NCI-H1417 treated with DMSO at 0.1 percent for 48 hours (cell line): ENCODE measurements at places on chromosomes 16 and 17.

DNA sequence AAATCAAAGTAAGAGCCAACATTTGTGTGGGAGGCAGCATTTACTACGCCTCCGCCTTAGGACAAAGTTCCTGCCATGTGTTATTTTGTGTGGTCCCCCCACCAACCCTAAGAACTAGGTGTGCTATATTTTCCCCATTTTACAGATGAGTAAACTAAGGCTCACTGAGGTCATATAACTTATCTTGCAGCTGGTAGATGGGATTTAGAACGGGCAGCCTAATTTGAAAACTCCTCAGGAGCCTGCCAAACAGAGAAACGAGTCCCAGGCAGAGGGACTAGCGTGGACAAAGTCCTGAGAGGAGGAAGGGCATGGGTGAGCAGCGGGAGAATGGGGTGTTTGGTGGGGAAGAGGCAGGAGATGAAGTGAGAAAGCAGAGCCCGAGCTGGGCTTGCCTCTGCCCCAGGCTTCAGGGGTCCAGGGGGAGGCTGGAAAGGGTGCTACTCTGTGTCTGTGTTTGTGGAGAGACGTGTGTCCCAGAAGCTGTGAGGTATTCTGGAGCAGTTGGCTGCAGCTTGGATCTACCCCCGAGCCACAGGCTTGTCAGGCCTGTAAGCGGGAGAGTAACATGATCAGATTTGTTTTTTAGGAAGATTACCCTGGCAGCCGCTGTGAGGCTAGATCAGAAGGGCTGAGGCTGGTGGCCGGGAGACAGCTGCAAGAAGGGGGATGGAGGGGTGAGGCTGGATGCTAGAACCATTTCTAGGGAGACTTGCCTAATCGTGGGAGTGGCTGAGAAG lies 5.0 kb downstream of the MLLT6 start:
- DNase-seq: no peak

DNA sequence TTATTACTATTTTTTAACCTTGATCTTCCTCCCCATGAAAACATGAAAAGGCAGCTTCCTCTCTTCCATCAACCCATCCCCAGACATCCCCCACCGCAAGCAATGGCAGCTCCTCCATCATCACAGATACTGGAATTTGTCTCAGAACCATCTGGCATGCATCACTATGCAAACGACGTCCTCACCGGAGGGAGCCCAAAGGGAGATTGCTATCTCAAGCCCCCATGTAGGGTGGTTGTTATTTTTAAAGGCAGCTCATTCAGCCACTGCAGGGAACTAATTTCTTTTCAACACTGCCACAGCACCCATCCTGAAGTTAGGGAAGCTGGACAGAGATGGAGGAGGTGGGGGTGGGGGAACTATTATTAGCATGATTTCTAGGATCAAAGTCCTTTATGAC lies 222.5 kb downstream of the FOXL1 start:
- no peak for DNase-seq

DNA sequence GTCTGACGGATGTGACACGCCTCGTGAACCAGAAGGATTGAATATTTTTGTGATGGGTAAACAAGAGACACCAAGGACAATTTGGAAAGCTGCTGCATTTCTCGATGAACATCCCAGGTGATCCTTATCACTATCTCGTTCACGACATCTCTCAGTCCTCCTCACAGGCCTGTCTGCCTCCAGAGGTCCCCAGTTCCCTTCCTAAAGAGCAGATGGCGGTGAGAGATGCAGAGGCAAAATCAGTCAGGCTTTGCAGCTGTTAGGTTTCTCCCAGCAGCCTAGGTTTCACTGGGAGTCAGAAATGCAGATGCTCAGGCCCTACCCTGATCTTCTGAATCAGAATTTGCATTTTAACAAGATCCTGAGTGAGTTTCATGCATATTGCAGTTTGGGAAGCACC lies 23.6 kb downstream of the SCPEP1 start:
- DNase-seq: no peak

DNA sequence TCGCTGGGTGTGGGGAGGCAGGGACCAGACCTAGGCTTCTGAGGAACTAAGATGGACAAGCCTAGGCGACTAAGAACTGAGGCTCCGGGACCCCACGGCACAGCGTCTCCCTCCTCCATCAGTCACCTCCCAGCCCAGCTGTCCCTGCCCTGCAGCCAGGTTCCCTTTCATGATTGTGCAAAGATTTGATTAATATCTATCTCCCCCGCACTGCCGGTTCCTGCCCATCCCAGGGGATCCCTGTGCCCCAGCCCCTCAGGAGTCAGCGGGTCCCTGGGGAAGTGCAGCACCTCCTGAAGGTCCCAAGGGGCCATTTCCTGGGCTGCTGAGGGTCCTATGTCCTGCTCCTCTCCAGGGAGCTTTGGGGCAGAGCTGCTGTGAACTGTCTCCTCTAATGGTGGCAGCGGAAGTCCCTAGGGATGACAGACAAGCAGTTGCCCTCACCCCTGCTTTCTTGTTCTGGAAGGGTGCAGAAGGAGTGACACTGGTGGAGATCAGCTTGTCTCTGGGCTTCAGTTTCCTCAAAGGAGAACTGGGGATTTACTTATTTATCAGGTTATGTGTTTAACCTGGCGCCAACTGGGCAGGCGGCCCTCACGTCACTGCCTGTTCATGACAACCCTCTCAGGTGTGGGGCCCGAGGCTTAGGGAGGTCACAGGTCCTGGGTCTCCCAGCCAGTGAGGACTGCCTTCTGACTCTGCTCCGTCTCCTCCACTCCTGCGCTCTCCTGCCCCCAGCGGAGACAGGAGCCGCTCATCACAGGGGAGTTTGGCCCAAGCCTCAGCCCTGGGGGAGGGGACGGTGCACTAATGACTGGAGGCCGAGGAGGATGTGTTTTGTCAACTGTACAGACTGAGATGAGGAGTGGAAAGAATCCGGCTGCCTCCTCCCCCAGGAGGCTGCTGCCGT lies 1.9 kb upstream of the C16orf74 start:
- DNase-seq: no peak

GRCh38 chr17:1908699-1909309 lies 79.0 kb downstream of the RPA1 start:
- peak; percentile 11 for DNase-seq

DNA sequence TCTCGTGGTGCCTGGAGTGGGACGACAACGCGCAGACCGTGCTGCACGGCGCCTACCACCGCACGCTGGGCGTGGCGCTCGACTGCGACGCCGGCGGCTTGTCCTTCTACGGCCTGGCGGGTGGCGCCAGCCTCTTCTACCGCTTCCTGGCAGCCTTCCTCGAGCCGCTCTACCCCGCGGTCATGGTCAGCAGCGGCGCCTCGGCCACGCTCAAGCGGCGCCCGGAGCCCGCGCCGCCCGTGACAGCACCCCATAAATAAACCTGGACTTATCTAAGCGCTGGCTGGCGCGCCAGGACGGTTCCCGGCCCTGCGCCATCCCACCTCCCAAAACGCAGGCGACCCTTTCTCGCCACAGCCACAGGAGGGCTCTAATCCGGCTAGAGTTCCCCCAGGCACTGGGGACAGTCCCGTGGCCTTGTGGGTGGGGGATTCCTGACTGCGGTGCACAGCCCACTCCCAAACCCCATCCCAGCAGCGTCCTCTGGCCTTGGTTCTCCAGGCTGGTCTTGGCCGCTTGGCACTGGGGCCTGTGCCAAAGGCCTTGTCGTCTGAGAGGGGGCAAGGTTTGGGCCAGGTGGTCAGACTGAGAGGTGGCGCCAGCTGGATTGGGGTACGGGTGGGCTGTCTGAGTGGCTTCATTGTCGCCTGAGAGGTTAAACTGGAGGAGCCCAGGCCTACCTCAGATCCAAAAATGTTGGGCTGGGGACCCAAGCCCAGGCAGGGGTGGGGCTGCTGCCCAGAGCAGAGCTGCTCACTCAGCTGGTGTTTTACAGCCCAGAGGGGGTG lies 10.1 kb upstream of the SLC16A5 start:
- DNase-seq: no peak

GRCh38 chr17:73431401-73432205 lies 119.8 kb upstream of the CDC42EP4 start:
- no peak for DNase-seq

DNA sequence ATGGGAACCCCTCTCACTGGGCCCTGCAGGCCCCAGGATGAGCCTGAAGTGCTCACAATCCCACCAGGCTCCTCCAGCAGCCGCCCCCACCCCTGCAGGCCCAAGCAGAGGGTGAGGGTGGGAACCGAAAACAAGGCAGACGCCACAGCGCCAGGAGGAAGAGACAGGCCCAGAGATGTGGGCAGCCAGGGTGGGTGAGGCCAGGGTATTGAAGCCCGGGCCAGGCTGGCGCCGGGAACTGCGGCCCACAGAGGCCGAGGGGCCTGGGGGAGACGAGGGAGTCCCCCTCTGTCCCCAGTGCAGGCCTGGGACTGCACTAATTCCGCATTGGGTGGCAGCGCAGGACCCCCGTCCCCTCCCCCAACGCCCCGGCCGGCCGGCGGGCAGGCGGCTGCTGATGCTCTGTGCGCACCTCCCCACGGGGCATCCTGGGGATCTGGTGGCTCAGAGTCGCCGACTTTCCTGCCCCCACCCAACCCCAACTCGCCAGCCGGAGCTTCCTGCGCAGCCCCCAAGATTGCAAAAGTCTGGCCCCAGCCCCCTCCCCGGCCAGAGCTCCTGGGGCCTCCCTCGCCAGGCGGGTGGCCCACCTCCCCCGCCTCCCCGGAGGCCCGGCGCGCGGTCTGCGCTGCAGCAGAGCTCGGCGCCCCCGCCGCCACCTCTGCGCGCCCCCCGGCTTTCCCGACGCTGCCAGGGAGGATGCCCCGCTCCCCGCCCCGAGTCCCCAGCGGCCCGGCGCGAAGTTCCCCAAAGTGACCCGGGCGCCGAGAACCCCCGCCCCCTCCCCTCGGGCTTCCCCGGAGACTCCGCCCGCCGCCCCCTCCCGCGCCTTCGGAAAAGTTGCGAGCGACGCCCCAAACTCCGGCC lies 107.8 kb downstream of the ENGASE start:
- no peak for DNase-seq

GRCh38 chr17:4849011-4849536 lies 15.9 kb downstream of the MINK1 start:
- no peak for DNase-seq

DNA sequence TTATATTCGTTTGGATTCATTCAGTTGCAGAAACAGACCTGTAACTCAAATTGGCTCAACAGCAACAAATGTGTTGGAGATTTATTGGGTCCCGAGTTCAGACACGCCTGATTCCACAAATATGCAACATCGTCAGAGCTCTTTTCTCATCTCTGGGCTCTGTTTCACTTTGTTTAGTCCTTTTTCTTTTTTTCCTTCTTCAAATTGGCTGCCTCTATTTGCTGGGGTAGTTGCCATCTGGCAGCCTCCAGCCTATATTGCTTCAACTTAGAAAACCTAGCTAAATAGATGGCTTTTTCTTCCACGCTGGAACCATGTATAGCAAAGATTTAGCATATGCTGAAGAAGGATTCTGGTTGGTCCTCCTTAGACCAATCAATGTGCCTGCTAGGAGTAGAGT lies 398.5 kb downstream of the RBFOX1 start:
- no peak for DNase-seq

- DNase-seq: no peak
Measured at GRCh38 chr17:75610103-75610984, 22.7 kb downstream of the MYO15B start.

DNA sequence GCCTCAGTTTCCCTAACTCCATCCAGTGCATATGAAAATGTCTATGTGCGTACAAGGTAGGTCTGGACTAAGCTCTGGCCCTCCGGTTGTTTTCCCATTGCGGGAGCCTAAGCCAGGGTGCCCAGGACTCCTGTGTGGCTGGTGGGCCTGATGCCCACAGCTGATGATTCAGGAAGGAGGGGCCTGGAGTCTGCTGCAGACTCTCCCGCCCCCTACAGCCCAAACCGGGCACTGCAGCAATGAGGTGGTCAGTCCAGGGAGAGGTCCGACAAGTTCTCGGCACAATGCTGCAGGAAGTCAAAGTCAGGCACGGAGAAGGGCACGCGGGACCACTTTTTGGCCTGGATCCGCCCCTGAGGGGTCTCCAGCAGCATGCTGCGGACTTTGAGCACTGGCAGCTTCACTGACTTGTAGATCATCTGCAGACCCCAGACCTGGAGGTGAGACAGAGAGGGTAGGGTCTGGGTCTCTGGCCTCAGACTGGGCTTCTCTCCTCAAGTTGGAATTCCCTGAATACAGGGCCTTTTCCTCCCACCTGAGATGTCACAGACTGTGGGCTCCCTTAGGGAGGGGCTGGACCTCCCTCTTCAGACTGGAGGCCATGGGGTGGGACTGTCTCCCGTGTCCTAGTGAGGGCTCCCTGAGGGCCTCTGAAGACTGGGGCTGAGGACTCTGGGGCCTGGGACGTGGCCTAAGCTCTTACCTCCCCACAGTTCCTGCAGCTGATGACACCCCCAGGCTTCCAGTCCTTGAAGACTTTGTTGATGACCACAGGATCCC lies 3.4 kb upstream of the ZNF385C start:
- no peak for DNase-seq

- DNase-seq: no peak
Measured at GRCh38 chr17:48843187-48843900, 12.5 kb downstream of the CALCOCO2 start.

- DNase-seq: no peak
Measured at GRCh38 chr17:44124118-44124438, 637 bp upstream of the HDAC5 start.

DNA sequence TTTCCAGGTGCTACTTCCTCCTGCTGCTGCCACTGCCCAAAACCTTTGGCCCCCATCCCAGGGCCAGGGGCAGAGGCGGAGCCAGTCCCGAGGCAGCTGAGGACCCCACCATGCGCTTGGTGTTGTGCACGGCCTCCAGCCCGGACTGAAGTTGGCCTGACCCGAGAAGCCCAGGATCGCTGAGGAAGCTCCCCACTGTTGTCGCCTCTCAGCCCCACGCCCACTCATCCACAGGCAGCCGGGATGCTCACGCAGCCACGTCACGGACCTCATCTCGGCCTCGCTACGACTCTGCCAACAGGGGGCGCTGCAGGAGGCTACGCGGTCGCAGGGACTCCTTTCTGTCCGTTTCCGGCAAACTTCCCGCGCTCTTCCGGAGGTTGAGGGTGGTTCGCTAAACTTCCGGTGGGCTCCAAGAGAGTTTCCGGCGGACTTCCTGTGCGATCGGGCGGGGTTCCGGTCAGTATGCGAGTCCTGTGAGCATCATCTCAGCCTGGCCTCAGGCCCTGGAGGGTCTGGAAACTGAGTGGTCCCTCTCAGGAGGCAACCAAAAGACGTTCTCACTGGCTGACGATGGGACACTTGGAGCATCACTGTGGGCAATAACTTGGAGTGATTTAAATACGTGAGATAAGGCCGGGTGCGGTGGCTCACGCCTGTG lies 12.4 kb downstream of the ZG16B start:
- no peak for DNase-seq

GRCh38 chr16:48497129-48497528 lies 111.9 kb upstream of the SIAH1 start:
- no peak for DNase-seq

- DNase-seq: no peak
Measured at GRCh38 chr17:39080421-39081078, 70.9 kb downstream of the PLXDC1 start.

GRCh38 chr17:17363638-17364337 lies 60.6 kb downstream of the NT5M start:
- peak; percentile 47 for DNase-seq

GRCh38 chr17:79075446-79075750 lies 774 bp downstream of the ENGASE start:
- DNase-seq: no peak
